ENCODE measurements at places on chromosomes 5 and 9. TPM values are rescaled to one million over a fixed set of nuclear protein-coding genes. Genes with fewer than 3 reads are reported as not detected.

GRCh38 chr5:83865579-83865978 is 144.9 kb upstream of the HAPLN1 start:
- no peak for DNase-seq

DNA sequence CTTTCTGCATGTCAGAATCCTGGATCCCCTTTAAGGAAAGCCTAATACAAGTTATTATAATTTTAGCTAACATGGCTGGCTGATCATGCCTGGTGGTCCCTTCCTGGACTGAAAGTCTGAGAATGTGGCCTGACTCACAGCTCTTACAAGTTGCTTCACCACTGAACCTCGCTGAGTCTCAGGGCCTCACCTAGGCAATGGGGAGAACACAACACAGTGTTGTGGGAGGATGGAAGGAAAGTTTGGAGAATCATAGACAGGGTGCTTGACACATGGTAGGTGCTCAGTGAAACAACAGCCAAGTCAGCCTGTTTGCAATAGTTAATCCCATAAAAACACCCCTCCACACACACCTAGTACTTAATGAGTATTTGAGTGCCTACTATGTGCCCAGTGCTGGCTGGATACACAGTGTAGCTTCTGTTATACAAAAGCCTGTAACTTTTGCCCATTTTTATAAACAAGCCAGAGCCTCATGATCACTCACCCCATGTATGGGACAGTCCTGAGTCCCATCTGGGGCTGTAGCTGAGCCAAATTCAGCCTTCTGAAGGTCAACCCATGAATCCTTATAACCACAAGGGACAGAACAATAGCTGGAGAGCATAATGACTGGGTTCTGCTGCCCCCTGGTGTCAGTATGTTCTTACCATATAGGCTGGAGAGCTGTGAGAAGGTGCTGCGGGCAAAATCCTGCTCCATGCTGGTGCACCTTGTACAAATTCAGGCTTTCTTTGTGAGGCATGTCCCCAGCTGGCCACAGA is 3.9 kb downstream of the ACSL6 start:
- DNase-seq, result peak; percentile 68

- DNase-seq, result no peak
Observed at GRCh38 chr5:5315068-5315980, 107.2 kb upstream of the ICE1 start.

- DNase-seq, result no peak
Observed at GRCh38 chr5:96595300-96596090, 66.7 kb upstream of the CAST start.

GRCh38 chr9:16884952-16885513 is 14.6 kb upstream of the BNC2 start:
- no peak for DNase-seq

Gene PIP5K1B
- 62.8 TPM for total RNA-seq

DNA sequence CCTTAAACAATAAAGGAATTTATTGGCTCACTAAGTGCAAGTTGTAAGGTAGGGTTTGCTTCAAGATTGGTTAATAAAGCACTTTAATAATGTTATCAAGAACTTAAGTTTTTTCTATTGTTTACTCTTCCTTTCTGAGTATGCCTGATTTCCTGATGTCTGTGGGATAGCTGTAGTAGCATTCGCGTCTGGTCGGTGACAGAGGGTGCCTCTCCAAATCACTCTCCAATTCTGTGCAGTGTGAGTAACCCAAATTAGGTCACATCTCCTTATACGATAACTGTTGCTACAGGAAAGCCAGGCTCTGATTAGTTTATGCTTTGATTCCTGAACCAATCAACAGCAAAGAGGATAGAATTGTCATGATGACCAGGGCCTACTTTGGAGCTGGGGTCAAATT is 90.7 kb downstream of the CCDC192 start:
- DNase-seq, result no peak

DNA sequence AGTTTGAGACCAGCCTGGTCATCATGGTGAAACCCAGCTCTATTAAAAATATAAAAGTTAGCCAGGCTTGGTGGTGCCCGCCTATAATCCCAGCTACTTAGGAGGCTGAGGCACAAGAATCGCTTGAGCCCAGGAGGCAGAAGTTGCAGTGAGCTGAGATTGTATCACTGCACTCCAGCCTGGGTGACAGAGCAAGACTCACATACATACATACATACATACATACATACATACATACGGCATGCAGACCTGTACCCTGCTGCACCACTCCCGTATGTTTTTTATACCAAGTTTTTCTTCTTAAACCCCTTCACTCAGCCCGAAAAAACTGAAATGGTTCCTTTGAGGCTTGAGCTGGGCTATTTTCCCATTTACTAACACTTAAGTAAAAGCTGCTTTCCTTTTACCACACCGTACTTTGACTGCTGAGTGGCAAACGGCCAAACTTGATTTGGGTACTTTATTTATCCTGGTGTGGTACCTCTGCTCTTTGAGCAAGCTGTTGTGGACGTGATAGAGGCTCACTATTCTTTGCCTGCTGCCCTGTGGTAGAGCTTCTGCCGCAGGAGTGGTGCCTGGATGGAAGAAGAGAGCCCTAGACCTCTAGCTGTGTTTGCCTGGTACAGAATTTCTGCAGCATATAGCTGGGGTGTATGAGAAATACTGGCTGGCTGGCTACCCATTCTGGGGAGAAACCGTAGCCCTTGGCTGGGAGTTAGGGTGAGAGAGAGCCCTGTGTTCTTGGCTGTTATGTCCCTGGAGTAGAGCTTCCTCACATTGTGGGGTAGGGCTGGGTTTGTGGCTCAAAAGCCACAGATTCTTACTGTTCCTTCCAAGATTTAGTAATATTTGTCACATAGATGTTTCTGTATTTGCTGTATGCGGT is 19.4 kb downstream of the IPO11 start:
- DNase-seq, result no peak

Gene FRRS1L
- total RNA-seq, result 1.2 TPM

DNA sequence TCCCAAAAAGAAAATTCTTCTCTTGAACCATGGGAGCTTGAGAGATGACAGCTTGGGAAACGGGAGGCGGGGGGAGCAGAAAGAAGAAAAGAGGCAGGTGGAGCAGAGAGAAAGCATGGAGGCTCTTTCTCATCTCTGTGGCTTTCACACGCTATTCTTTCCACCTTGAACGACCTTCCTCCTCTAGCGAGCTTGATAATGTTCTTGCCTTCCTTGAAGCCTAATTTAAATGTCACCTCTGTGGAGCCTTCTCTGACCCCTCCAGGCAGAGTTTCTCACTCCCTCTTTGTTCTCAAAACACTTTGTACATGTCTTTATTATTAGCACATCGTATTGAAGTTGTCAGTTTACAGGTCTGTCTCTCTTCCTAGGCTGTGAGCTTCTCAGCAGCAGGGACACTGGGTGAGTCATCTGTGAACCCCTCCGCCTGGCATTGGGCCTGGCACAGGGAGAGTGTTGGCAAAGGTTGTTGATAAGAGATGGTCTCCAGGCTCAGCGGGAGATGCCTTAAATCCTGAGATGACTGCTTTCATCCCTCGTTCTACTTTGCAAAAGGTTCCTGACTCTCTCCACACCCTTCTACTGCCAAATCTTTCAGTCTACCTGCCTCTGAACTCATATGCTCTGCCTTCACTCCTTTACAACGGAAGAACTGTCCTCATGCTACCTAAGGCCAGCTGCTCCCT is 14.1 kb upstream of the STRBP start:
- DNase-seq, result peak; percentile 80

GRCh38 chr5:144108131-144108530 is 62.3 kb downstream of the YIPF5 start:
- no peak for DNase-seq

Gene PDE4D
- 30.2 TPM for total RNA-seq

DNA sequence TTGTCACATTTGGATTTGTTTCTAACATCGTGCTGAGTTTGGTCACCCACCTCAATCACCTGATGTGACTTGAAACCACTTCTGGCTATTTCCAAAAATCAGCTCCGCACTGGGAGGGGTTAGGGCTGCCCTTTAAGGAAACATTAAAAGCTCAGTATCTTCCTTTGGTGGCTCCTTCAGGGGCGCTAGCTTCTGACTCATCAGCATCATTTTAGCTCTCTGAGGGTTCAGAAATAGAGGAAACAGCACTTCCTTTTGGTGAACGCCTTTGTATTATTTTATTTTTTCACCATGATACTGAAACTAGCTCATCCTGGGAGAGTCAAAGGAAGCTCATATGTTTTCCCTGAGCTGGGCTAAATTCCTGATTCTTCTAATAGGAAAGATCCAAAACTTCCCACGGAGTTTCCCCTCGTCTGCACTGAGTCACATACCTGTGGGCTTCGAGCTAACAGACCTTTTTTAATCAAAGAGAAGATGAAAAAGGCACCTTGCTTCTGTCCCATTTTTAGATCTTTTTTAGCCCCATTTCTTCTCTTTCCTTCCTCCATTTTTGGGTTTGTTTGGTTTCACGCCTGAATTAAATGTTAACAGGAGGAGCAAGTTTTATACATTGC is 48.2 kb downstream of the ROPN1L start:
- no peak for DNase-seq

GRCh38 chr9:5389109-5389732 is 48.5 kb downstream of the PLGRKT start:
- DNase-seq, result no peak

Gene RAB3C
- 0.83 TPM for total RNA-seq

- DNase-seq, result no peak
Observed at GRCh38 chr5:44367203-44367602, 22.0 kb downstream of the FGF10 start.

DNA sequence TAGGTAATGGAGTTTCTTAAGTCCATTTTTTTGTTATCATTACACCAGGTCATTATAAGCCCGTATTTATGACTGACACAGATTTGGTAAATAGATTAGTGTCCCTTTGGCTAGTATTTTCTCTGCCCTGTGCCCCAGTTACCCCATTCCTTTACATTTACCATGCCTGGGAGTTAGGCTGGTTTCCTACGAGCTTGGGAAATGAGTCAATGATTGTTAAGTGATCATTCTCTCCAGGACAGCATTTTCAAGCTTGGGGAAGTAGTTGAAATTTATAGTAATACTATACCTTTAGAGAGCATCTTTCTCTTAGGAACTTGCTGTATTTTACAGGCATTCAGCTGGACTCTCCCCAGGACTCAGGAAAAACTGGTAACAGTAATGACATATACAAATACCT is 573.1 kb downstream of the TLE4 start:
- no peak for DNase-seq

DNA sequence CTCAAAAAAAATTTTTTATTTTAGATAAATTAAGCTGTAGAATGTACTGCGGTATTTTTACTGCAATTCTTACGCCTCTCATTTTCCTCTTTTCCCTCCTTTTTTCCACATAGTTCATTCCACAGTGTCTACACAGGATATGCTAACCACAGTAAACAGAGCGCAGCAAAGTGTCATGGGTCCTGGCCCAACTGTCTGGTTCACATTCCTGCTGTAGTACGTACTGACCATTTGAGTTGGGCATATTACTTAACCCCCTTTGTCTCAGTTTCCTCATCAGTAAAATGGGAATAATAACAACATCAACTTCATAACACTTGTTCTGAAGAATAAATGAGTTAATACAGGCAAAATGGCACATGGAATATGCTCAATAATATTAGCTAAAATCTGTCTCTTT is 41.6 kb downstream of the SLC44A1 start:
- no peak for DNase-seq

- DNase-seq, result no peak
Observed at GRCh38 chr5:141677415-141677814, 4.6 kb downstream of the ARAP3 start.

Gene PCDHGA10
- total RNA-seq, result 5.4 TPM

DNA sequence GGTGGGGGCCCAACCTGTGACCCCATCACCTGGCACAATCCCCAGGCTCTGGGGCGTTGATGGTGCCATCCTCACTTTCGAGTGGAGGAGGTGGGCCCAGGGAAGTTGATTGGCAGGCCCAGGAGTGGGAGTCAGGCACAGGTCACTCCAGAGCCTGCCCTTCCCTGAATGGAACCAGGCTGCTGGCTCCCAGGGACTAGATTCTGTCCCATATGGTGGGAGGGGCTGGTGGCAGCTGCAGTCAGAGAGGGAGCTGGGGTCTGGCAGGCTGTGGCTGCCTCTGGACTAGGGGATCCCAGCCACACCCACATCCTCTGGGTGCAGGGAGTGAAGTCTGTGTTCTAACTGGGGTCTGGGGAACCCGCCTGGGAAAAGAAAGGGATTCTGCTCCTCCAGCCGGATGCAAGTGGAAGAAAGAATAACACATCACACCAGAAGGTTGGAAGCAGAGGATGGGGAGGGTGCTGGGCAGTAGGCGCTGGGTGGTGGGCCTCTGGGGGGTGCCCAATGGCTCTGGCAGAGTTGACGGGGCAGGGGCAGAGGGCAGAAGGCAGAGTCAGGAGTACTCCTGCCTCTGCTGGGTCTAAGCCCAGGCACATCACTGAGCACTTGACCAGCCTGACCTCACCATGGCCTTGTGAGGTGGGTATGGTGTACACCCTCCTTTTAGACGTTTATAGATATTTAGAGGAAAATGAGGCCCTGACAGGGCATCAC is 25.8 kb downstream of the CEL start:
- no peak for DNase-seq

Data from Right ventricle myocardium superior (tissue), 1 donor.